Mucosa of descending colon (tissue), 3 donors: ENCODE measurements at places on chromosomes 3 and 15. TPM values are rescaled to one million over a fixed set of nuclear protein-coding genes. Genes with fewer than 3 reads are reported as not detected.

Gene CPLX3
- total RNA-seq, result 0.16 TPM

Gene CPNE9
- total RNA-seq, result 0.70 TPM

Gene TM4SF4
- 7.1 TPM for total RNA-seq

Gene SPINT1
- total RNA-seq, result 415 TPM

Gene SYNPR
- not detected for total RNA-seq

Gene ENTPD3
- total RNA-seq, result 1.7 TPM

Gene CEMIP
- 0.63 TPM for total RNA-seq

Gene LNP1
- 1.3 TPM for total RNA-seq

Gene KBTBD13
- not detected for total RNA-seq

Gene ESYT3
- 15.1 TPM for total RNA-seq
